ENCODE measurements at places on chromosomes 7 and 10.

- no peak for DNase-seq
Measured at GRCh38 chr10:47146572-47146971, 153.4 kb upstream of the GDF10 start.

DNA sequence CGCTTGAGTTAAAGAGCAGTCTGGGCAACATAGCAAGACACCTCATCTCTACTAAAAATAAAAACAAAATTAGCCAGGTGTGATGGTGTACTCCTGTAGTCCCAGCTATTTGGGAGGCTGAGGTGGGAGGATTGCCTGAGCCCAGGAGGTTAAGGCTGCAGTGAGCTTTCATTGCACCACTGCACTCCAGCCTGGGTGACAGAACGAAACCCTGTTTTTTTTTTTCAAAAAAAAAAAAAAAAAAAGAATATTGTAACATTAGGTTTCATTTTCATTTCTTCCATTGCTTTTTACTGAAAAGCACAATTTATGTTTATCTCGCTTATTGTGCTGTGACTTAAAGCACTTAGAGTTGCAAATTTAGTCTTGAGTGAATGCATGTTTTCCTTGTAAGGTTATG lies 80.0 kb downstream of the MLLT10 start:
- DNase-seq: no peak

DNA sequence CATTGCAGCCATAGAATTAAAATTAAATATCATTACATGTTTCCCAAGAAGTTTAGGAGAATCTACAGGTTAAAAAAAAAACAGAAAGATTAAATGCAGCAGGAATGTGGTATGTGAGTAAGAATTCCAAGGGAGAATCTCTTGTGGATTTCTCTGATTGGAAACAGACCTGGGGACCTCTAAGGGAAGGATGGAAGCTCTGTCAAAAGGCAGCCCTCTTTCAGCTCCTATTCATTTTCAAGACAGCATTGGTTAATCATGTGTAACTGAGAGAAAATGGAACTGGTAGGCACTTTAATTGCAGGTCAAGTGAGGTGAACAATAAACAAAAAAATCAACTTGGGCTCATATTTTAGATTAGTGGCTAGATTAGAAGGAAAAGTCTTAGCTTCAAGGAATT lies 81.4 kb upstream of the MTPN start:
- no peak for DNase-seq

GRCh38 chr10:1061930-1062774 lies 6.0 kb downstream of the WDR37 start:
- DNase-seq: no peak

- DNase-seq: no peak
Measured at GRCh38 chr7:73596191-73597065, 18.0 kb upstream of the TBL2 start.

DNA sequence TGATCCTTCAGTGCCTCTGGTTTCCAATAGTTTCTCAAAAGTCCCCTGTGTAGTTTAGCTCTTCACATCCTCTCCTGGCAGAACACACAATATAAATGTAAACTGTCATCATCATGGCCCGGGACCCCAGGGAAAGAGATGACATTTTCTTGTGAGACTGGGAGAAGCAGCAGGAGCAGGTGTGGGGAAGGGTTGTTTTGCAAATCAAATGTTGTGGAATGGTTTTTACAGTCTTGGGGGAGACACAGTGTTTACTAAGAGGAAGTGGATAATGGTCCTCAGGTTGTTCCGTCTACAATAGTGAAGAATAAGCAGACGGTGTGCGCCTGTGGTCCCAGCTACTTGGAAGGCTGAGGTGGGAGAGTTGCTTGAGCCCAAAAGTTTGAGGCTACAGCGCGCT lies 159.1 kb downstream of the SEC23IP start:
- no peak for DNase-seq

DNA sequence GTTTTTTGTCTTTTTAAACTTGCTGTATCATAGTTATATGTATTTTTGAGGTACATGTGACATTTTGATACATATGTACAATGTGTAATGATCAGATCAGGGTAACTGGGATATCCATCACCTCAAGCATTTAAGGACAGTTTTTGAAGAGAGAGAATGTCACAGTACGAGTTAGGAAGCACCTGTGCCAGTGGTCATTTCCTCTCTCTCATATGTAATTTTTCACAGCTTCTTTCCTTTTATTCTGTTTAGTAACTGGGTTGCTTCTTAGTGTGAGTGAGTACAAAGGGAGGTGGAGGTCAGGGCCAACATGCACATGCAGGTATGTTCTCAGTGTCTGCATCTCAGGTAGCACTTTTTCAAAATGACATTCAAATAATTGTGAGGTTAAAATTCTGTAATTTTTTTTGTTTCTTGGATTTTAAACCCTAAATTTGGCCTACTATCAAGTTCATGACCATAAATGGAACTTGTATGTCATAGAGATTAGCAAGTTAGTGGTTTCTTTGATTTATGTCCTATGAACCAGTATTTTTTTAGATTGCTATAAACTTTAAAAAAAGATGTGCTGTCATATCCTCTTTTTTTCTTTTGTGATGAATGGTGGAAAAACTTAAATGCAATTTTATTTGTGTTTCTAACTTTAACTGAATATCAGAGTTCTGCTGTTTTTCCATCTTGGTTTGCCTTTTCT lies 42.7 kb downstream of the SNX10 start:
- no peak for DNase-seq

DNA sequence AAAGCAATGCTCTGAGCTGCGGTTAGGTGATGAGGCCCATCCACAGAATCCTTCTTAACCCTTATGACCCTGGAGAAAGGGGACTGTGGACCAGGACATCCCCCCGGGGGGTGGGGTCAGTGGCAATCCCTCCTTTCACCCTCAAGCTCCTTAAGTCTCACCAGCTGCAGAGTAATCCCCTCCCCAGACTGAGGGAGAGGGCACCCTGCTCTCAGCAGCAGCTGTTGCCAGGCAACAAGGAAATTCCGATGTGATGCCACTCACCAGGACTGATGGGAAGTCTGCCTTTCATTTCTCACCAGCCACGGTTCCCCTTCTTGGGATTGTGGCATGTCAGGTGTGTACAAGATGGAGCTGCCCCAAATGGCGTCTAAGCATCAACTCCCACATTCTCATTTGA lies 129.6 kb downstream of the DOCK1 start:
- DNase-seq: no peak

DNA sequence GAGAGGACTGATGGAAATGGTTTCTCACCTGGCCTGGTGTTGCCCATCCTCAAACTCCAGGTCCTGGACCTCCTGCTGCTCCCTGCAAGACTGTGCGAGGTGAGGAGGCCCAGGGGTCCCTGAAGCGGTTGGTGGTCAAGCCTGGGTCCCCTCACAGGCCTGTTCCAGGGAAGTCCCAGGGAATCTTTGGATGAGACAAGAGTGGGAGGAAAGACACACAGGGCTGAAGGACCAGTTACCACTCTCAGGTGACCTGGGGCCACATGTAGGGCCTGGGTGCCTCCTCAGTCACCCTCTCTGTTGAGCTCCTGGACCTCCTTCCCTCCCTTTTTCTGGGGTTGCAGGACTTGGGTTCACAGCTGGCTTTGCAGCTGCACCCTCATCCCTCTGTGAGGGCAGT lies 42.6 kb upstream of the CXCL12 start:
- no peak for DNase-seq

GRCh38 chr7:23372611-23373010 lies 73.5 kb downstream of the MALSU1 start:
- DNase-seq: no peak

- DNase-seq: no peak
Measured at GRCh38 chr10:105952153-105952552, 1212.4 kb downstream of the SORCS1 start.

- no peak for DNase-seq
Measured at GRCh38 chr10:99917963-99918825, 91.6 kb downstream of the DNMBP start.

DNA sequence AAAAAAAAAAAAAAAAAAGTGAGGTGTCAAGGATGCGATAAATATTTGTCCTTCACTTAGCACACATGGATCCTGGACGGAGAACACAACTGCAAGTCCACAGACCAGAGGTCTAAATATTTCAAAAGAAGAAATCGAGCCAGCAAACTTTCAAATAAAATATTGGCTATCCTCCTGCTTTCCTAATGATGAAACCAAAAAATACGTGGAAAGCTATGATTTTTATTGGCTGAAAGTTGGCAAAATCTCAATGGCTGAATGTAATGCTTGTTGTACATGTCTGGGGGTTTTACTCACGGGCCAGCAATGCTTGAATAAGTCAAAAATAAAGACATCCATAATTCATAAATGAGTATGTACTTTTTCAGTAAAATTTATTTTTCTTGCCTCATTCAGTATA lies 19.0 kb upstream of the MGMT start:
- no peak for DNase-seq

GRCh38 chr7:123054357-123055133 lies 59.0 kb upstream of the TAS2R16 start:
- no peak for DNase-seq

DNA sequence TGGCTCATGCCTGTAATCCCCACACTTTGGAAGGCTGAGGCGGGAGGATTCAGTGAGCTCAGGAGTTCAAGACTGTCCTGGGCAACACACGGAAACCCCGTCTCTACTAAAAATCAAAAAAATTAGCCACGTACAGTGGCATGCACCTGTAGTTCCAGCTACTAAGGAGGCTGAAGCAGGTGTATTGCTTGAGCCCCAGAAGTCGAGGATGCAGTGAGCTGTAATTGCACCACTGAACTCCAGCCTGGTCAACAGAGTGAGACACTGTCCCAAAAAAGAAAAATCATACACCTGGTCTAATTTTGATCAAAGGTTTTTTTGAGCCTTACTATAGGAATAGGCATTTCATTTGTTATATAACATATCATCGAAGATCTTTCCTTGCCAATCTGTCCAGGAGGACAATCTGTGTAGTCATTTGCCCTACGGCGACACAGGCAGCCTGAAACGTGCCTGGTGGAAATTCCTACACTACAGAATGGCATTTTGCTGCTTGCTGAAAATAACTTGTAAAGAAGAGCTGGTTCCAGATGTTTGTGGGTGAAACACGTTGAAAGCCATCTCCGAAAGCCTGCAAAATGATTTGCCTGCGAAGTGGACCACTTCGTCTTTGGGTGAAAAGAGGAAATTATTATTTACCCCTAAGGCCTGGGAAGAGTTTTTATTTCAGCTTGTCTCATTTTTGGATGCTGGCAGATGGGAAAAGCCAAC lies 31.3 kb upstream of the GDI2 start:
- DNase-seq: no peak

- DNase-seq: no peak
Measured at GRCh38 chr10:92244796-92245195, 46.1 kb downstream of the CPEB3 start.

- DNase-seq: no peak
Measured at GRCh38 chr7:82312646-82313045, 130.9 kb downstream of the CACNA2D1 start.

DNA sequence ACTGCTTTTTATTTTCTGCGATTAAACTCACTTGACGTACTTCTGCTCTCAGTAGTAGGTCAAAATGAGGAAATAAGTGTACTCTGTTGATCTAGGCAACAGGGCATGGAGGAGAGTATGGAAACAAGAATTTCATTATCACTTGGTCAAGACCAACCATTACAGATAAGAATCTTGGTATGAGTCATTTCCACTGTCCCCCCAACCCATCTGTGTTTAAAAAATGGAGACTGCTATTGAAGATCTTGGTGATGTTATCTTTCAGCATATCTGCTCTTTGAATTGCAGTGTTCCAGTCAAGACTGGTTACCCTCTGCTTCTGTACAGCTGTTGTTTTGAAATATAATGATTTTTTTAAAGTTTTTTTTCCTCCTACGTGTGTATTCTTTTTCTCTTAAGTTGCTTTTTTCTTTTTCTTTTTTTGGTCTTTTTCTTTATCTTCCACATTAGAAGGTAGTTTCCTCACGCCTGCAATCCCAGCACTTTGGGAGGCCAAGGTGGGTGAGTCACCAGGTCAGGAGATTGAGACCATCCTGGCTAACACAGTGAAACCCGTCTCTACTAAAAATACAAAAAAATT lies 11.7 kb downstream of the STAM start:
- DNase-seq: no peak

GRCh38 chr7:110888641-110889040 lies 202.3 kb upstream of the LRRN3 start:
- DNase-seq: no peak

- DNase-seq: no peak
Measured at GRCh38 chr7:55127135-55127551, 108.3 kb downstream of the EGFR start.

DNA sequence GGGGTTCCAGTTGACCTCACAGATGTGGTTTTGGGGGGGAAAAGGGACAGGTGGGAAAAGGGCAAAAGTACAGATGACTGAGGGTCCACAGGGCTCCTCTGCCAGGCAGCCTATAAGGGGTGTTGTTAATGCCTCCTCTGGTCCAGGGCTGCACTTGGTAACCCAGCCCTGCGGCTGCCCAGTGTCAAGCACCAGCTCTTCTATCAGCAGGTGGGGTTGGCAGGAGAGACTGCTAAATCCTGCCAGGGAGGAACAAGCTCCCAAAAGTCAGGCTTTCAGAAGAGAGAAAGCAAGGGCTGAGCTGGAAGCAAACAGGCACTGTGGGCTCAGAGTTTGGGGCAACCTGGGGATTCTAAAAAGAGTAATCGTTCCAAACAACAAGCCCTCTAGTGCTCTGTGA lies 39.1 kb downstream of the LRRC20 start:
- DNase-seq: no peak

GRCh38 chr10:35783305-35783838 lies 141.3 kb upstream of the FZD8 start:
- no peak for DNase-seq

- no peak for DNase-seq
Measured at GRCh38 chr7:120984406-120984805, 4.1 kb upstream of the CPED1 start.

DNA sequence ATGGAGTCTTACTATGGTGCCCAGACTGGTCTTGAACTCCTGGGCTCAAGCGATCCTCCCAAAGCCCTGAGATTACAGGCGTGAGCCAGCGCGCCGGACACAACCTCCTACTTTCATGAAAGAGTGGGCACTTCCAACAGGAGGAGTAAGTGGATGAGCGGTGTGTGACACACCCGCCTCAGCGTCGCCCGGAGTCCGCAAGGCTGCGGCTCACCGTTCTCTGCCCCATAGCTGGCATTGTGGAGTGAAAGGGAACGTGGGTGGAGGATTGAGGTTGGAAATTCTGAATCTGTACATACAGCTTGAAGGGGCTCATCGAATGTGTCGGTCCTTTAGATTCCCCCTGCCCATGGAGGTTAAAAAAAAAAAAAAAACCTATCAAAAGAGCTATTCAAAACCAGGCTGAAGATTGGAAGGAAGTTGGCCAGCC lies 524 bp upstream of the PRXL2A start:
- no peak for DNase-seq

GRCh38 chr7:24970676-24971075 lies 9.3 kb downstream of the OSBPL3 start:
- no peak for DNase-seq

DNA sequence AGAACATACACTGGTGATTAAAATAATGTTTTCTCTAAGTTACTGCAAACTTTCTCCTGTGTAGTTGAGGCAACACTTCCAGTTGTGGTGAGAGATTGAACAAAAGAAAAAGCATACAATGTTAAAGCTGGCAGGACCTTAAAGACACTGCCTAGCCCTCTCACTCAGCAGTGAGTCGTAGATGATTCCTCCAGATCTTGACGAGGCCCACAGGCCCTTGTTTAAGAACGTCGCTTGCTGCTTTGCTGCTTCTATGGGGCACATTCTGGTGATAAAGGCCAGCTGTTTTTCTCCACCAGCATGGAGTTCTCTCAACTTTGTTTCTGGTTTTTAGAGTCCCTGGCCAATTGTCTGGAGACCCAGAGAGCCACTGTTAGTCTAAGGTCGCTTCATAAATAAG lies 2.8 kb upstream of the DENND11 start:
- DNase-seq: no peak
